ENCODE measurements at places on chromosomes 1 and 21.

GRCh38 chr1:98437540-98437939 lies 224.0 kb upstream of the SNX7 start:
- DNase-seq: no peak

GRCh38 chr1:232211149-232211548 lies 418.8 kb downstream of the SIPA1L2 start:
- no peak for DNase-seq

- DNase-seq: no peak
Measured at GRCh38 chr1:155199792-155200191, 7.9 kb downstream of the THBS3 start.

GRCh38 chr1:209409780-209410179 lies 173.7 kb upstream of the CAMK1G start:
- no peak for DNase-seq

GRCh38 chr1:91894036-91894761 lies 8.2 kb upstream of the TGFBR3 start:
- DNase-seq: no peak

DNA sequence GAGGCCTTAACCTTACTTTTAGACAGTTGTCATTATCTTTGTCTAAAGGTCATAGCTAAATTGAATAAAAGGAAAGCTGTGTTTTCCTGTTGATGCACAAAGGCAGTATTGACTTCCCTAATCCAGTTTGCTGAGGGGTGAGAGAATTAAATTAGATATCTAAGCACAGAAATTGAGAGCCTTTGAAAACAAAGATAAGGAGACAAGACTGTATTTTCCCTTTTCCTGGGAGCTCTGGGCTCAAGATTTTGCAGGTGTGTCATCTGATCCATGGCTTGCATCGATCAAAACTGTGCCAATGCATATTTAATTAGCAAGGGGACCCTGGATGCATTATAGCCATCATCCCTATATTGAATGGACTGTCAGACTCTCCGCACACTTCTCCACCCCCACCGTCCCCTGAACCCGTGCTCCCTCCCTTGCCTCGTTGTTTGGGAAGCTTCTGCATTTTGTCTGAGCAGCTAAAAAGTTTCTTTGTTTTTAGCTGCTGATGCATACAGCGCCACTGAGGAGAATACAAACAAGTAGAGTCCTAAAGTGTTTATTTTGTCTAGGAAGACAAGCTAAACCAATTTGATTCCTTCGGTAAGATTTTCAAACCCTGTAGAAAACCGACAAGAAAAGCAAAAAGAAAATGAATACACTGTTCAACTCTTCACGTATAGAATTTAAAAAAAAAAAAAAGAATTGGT lies 186.3 kb downstream of the NFIA start:
- DNase-seq: no peak

GRCh38 chr21:28834335-28835238 lies 158.1 kb downstream of the LTN1 start:
- DNase-seq: no peak

- no peak for DNase-seq
Measured at GRCh38 chr21:42006765-42007164, 3.4 kb downstream of the ZBTB21 start.

DNA sequence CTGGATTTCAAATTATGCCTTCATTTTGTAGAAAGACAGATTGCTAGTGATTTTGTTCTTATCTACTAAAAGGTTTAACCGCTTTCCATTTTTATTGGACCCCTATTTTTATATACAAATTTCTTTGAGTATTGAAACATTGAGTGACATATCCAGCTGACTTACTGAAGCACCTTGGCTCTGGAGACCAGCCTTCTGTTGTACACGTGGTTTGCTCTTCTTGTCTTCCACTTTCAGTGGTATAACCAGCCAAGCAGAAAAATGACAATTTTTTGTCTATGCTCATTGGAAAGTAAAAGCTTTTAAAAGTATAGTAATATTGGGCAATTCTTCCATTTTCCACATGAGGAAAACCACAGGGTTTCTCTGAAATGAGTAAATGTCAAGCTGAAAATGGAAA lies 4.4 kb downstream of the F13B start:
- DNase-seq: no peak

DNA sequence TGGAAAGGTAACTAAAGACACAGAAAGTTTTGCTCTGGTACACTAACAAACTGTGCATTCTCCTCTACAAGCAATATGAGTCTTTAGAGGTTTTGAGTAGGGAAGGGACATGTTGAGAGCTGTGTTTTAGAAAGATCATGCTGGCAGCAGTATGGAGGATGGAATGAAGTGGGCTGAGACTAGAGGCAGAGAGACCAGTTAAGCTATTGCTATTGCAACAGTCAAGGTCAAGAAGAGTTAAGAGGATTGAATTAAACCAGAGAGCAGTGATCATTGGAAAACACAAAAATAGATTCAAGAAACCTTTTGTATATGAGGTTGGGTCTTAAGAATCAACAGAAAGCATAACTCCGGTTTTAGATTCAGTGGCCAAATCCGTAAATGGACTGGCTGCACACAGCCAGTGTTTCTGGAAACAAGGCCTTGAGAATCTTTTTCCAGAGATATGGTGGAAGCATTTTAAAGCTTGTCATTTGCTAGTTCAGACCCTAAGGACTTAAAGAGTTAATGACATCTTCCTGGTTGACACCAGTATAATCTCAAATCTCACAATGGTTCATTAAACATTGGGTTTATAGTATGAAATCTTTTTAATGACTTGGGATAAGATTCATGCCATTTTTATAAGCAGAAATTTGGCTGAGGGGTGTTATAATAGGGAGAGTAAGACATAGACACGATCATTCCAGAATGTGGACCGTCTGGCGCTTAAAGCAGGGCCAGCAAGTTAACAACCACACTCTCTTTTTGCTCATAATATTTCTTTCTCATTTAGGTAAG lies 177.9 kb downstream of the NR5A2 start:
- DNase-seq: no peak

DNA sequence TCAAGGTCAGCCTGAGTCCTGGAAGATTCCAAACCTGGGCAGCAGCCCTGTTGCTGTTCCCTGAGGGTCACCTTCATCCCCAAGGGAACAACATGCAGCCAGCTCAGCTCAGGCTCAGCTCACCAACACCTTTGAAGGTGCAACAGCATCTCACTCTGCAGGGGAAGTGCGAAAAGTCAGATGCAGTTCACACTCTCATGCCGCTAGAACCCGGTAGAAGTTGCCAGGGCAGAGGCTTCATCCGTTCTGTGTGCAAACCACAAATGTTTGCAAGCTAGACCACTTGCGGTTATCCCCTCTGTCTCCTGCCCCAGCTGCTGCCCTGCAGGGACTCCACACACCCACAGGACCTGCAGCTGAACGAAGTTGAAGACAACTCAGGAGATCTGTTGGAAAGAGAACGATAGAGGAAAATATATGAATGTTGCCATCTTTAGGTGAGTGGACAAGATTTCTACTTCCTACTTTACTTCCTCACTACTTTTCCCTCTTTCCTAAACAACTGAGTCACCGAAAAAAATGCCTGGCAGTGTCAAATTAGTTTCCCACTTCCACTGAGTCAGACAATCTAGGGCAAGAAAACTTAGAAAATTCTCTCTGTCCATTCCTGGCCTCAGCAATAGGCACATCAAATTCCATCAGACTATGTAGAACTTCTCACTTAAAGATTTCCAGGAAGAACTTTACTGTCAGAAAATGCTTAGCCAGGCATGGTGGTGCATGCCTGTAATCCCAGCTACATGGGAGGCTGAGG lies 1.8 kb upstream of the FCRL6 start:
- DNase-seq: no peak

- no peak for DNase-seq
Measured at GRCh38 chr1:151166505-151166956, 587 bp downstream of the SCNM1 start.

GRCh38 chr1:66323958-66324625 lies 209.9 kb upstream of the SGIP1 start:
- DNase-seq: no peak

DNA sequence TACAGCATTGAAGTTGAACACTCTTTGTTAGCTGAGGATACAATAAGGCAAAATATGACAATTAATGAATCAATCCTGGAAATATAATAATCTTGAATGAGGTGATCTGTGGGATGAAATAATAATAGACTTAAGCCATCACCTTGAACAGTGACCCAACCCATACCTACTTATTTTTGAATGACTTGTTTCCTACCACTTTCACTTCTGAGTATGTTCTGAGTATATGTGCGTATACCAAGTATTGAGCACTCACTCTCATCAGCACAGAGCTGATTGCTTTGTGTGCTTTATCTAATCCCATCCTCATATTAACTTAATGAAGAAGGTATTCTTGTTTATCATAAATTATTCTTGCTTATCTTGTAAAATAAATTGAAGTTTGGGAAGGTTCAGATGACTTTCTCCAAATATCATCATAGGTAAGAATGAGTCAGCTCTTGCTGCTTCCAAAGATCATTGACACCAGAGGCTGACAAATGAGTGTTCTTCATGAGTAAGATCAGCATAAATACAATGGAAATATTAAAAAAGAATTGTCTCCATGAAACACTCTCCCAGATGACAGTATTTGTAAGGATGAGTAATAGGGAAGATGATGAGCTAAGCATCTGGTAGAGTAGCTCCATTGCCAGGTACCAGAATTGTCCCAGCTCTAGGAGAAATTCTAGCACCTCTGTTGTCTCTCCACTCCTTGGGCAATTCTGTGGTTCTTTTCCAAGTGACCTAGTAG lies 198.1 kb upstream of the KIAA0040 start:
- DNase-seq: no peak

DNA sequence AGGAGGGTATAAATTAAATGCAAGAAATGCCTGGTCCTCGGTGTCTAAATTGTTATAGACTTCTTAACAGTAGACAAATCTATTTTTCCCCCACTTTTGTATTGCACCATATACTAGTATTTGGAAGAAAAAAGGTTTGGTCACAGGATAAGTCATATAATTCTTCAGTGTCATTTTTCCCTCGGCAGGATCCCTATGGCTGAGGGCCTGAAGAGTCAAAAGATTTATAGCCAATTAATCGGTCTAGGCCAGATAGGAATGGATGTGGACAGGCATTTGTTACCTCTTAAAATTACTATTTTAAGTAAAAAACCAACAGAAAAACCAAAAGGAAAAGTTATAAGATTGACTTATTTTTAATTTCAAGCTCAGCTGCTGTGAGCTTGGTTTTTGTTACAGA lies 45.6 kb downstream of the CRP start:
- no peak for DNase-seq

DNA sequence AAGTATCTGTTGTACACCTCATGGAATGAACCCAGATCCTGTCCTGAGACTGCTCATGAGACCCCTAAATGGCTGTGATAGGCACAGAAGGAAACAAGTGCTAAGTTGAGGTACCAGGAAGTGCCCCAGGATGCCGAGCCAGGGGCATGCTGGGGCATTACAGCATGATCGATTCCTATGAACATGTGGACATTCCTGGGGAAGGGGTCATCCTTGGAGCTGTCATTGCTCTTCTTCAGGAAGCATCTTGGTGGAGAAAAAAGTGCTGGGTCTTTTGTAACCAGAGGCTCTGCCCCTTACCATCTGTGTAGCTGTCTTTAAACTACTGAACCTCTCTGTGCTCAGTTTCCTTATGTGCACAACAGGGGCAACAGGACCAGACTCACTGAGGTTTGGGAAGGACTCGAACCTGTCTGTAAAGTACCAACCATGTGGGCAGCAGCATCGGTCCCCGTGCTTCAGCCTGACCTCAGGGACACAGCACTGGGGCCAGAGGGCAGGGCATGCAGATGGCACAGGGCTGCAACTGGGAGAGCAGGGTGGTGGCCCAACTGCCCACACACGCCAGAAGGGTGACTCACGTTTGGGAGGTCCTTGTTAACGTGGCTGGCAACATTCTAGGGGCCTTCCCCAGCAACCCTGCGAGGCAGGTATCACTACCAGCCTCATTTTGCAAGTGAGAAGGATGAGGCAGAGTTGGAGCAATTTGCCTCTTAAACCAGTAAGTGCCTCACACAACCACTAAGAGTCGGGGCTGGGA lies 142.3 kb upstream of the EDN2 start:
- DNase-seq: no peak

DNA sequence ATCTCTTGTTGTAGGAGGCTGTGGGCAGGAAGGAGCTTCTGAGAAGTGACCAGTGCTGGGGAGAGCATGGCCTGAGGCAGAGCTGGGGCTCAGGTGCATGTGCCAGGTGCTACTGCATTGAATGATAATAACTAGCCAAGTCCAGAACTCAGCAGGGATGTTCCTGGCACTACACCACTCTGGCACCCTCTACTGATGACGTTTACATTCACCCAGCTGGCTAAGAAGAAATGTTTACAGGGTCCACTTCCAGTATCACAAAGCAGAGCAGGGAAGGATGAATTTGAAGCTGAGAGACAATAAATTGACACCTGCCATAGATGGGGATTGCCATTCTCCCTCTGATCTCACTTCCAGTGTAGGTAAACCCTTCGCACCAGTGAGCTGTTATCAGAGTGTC lies 411.8 kb downstream of the SETD4 start:
- DNase-seq: no peak

DNA sequence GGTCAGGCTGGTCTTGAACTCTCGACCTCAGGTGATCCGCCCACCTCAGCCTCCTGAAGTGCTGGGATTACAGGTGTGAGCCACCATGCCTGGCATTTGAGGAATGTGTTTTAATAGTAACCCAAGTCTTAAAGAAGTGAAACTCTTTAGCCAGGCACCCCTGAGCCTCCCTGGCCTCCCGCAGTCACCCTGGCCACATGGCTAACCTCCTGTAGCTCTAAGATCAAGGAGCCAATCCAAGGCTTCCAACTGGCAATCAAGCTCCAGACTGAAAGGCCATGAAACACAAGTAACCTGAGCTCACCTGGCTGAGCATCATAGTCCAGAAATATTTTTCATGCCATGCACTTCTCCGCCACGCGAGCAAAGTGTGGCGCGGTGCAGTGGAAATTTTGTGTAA lies 84.3 kb downstream of the LTN1 start:
- no peak for DNase-seq

- DNase-seq: no peak
Measured at GRCh38 chr1:203629507-203630082, 3.0 kb downstream of the ATP2B4 start.
